ENCODE measurements at places on chromosomes 4 and X.

DNA sequence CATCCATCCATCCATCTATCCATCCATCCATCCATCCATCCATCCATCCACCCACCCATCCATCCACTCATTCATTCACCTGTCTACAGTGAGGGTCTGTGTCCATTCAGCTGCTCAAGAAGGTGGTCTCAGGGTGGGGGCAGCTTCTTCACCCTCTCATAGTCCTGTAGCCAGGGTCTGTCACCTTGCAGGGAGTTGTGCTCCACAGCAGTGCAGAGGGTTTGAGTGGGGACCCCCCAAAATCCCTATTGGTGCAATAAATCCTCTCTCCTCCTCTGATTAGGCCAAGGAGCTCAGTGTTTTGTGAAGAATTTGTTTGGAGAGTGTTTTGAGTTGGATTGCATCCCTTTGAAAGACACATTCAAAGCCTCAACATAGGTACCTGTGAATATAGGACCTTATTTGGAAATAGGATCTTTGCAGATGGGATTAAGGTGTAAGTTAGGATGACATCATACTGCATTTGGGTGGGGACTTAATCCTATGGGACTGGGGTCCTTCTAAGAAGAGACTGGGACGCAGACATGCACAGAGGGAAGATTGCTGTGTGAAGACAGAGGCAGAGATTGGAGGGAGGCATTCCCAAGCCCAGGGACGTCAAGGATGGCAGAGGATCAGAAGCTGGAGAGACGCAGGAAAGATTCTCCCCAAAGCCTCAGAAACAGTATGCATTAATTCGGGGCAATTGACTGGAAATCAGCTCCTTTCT lies 12.0 kb downstream of the P2RY8 start:
- DNase-seq = no peak

GRCh38 chr4:187333151-187333550 lies 609.5 kb upstream of the FAT1 start:
- no peak for DNase-seq

- no peak for DNase-seq
Measured at GRCh38 chrX:39556056-39556455, 541.7 kb downstream of the BCOR start.

DNA sequence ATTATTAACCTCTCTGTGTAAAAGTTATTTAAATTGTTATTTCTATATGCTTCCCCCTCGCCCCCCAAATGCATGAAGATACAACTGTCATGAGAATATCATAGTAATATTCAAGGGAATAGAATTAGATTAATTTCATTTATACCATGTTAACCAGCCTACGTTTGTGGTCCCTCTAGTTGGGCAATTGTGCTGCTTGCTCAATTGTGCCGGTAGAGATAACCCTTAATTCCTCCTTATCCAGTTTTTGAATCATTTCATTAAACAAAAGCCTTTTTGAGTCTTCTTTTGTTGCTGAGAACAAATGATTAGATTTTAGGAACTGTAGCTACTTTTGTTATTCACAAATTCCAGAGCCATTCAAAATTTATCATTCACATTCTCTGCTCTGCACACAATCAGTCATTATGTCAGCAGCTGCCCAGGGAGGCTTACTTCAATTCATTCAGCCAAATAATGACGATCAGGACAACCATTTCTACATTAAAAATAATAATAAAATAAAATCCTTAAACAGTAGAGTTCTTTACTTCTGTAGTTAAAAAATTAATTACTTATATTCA lies 98.1 kb downstream of the ADGRL3 start:
- DNase-seq = no peak

DNA sequence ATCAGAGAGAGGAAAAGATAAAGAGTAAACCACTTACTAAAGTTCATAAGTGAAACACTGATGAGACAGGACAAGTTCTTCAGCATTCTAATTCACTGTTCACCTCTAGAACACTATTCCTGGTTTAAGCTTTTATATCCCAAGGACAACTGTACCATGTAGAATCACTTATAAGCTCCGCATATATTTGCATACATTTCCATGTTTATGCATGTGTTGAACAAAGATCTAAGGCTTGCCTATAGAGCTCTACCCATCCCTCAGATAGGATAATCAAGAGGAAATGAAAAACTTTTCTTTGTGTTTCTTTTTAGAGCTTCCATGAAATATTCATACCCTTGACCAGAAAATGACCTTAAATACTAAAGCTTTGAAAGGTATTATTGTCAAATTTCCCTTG lies 156.9 kb upstream of the BMP3 start:
- no peak for DNase-seq

GRCh38 chr4:4254666-4255065 lies 6.6 kb upstream of the TMEM128 start:
- DNase-seq = no peak

DNA sequence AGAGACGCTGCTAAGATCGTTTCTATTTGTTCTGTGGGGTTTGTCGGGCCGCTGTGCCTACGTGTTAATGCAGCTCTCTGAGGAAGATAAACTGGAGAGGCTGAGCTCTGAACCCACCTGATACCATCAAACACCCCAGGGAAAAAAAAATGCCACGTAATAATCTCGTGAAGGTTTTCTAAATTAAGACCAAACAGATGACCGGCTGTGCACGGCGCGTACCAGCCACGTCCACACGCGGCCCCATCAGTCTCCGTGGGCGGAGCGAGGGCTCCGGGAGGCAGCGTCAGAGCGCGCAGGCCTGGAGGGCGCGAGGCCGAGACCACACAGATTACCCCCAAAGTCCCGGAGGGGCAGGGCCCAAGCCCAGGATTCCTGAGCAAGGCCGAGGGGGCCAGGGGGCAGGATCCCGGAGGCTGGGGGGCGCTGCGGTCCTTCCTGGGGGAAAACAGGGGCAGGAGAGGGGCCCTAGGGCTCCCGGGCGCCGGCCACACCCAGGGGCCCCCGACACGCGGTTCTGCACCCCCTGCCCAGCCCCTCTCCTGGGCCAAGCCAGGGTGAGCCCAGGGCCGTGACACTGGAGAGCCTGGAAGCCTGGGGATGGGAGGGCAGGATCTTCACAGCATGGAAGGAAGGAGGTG lies 91.9 kb downstream of the FAM53A start:
- no peak for DNase-seq

DNA sequence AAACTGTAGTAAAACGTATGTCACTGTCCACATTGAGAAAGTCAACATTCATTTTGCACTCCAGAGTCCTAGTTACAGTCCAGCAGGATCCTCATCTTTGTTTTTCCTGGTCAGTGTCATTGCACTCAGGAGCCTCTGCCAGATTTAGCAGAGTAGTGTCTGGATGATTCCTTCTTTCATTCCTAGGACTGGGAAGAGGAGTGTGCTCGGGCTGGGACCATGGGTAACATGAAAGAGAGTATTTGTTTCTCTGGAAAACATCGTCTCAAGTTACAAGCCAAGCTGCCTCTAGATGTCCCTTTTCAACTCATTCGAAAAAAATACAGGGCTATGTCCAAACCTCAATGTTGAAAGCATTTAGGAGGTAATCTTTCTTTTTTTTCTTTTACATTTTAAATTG lies 69.9 kb upstream of the TNIP3 start:
- no peak for DNase-seq

GRCh38 chrX:14916017-14916674 lies 42.9 kb downstream of the MOSPD2 start:
- no peak for DNase-seq

- DNase-seq = no peak
Measured at GRCh38 chrX:21056622-21057021, 317.6 kb upstream of the CNKSR2 start.

GRCh38 chrX:44439242-44439794 lies 95.8 kb upstream of the EFHC2 start:
- DNase-seq = no peak

All from SIG-M5 (cell line).